ENCODE measurements at places on chromosomes 6 and 20.

DNA sequence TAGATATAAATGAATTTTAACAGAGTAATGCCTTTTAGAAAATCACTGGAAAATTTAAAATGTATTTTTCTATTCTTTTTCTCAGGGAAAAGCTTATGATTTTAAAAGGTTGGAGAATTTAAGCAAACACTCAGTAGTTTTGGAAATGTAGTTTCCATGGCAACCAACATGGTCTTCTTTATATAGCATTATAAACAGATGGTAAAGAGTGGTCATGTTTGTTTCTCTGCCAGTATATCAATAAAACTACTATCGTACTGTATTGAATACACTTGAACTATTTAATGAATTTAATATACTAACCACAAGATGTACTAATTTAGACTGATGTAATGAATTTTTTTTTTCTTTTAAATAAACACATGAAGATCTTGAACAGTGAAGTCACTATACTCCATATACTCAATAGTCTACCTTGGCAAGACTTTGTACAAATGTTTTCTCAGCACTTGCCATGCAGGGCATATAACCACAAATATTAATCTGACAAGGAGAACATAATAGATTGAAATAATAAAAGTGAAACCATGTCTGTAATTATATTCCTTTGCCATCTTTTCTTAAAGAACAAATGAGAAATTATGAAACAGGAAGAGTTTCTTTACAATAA lies 105.5 kb downstream of the PDSS2 start:
- DNase-seq = no peak

- no peak for DNase-seq
Measured at GRCh38 chr20:50645253-50646068, 45.9 kb downstream of the RIPOR3 start.

DNA sequence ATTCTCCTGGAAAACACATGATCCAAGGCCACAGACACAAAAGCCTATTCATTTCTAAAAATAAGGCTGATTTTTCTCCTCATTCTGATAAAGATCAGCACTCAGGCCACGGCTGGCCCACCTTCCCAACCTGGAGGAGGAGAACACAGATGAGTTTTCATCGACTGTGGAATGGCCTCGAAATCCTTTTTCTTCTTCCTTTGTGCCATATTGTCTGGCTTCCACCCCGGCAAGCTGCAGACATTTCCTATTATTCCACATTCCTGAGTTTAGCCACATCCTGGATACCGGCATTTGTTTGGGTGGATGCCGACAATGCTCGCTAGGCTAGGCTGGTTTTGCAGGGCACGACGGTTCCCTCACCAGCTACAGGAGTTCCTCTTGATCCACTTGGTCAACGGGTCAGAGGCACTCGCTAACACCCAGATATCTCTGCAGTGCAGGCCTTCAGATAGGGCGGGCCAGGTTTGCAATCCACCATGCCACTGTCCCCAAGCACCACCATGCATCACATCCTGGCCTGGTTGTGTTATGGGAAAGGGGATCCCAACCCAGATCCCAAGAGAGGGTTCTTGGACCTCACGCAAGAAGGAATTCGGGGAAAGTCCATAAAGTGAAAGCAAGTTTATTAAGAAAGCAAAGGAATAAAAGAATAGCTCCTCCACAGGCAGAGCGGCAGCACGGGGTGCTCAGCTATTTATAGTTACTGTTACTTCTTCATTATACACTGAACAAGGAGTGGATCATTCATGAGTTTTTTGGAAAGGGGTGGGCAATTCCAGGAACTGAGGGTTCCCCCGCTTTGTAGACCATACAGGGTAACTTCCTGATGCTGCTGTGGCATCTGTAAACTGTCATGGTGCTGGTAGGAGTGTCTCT lies 4.2 kb upstream of the CTSZ start:
- DNase-seq = no peak

DNA sequence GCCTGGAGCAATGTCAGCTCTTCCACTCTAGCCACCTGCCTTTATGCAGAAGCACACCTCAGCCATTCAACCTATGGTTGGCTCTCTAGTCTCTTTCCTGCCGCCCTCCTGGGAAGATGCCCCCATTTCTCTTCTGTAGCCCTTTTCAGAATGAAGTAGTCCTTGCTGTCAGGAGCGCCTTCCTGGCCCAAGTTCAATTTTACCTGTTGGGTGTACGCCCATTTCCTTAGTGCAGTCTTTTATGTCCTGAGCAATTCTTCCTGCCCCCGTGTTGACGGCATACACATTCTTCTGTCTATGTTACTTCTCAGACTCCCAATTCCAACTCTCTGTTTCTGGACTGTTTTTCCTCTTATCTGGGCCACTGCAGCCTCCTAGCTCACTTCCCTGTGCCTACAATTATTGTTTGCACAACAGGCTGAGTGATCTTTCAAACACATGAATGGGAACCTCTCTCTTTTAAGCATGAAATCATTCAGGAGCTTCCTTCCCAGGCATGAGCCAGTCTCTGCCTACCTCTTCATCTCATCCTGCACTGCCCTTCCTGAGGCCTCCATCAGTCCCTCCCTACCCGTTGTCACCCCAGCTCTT lies 389.2 kb downstream of the CD83 start:
- DNase-seq = no peak

GRCh38 chr6:20955131-20955530 lies 420.9 kb downstream of the CDKAL1 start:
- no peak for DNase-seq

- no peak for DNase-seq
Measured at GRCh38 chr6:52558266-52559000, 18.4 kb downstream of the TRAM2 start.

GRCh38 chr6:9606435-9607134 lies 808.3 kb downstream of the TFAP2A start:
- DNase-seq = no peak

DNA sequence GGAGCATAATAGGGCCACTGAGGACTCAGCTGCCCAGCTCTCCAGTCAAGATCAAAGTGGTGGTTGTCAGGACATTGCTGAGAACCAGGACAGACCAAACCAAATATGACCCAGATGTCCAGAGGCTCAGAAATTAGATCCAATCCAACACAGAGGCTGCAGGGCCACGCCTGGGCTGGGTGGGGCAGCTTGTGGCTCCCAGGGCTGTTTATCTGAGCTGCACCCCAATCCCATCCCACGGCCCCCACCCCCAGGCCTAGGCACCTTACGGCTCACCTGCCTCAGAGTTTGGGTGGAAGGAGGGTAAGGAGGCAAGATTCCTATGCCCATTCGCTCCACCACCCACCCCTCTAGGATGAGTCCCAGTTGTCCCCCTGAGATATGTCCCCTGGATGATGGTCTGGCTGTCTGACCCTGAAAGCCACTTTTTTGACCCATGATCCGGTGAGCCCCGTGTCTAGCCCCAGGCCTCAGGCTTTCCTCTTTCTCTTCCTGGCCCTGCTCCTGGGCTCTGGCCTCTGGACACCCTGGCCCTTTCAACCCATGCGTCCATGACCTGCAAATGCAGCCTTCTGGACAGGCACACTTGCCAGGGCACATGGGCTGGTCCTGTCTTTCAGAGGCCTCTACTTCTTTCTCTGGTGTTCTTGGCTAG lies 40.0 kb downstream of the CPXM1 start:
- no peak for DNase-seq

DNA sequence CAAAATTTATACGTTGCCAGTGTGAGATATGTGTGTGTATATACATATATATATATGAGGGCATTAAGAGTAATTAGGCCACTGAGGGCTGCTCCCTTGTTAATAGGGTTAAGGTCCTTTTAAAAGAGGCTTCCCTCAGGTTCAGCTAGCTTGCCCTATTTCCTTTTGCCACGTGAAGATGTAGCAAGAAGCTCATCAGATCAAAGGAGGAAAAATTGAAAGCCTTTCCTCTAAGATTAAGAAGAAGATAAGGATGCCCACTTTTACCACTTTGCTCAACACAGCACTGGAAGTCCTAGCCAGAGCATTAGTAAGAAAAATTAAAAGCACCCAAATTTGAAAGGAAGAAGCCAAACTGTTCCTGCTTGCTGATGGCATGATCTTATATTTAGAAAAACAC lies 33.2 kb upstream of the ISM1 start:
- no peak for DNase-seq

GRCh38 chr6:140893432-140893831 lies 1239.3 kb upstream of the GJE1 start:
- no peak for DNase-seq

DNA sequence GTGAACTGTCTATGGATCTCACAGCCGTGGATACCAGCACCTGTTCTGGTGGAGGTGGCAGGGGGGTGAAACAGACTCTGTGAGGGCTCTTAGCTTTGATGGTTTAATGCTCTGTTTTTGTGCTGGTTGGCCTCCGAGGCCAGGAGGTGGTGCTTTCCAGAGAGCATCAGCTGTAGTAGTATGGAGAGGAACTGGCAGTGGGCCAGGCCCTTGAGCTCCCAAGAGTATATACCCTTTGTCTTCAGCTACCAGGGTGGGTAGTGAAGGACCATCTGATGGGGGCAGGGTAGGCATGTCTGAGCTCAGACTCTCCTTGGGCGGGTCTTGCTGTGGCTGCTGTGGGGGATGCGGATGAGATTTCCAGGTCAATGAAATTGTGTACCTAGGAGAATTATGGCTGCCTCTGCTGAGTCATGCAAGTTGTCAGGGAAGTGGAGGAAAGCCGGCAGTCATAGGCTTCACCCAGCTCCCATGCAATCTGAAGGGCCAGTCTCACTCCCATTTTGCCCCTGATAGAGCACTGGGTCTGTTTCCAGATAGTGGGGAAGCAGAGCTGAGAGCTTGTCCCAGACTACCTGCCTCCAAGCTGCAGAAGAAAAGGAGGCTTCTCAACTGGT lies 102.7 kb upstream of the AHI1 start:
- DNase-seq = peak; percentile 89

- DNase-seq = peak; percentile 45
Measured at GRCh38 chr6:144266091-144266649, 19.0 kb upstream of the UTRN start.

- no peak for DNase-seq
Measured at GRCh38 chr6:117328500-117328899, 63.1 kb downstream of the VGLL2 start.

GRCh38 chr6:129451187-129451586 lies 258.8 kb downstream of the ARHGAP18 start:
- DNase-seq = no peak

GRCh38 chr6:165340532-165340931 lies 31.1 kb upstream of the C6orf118 start:
- DNase-seq = no peak

DNA sequence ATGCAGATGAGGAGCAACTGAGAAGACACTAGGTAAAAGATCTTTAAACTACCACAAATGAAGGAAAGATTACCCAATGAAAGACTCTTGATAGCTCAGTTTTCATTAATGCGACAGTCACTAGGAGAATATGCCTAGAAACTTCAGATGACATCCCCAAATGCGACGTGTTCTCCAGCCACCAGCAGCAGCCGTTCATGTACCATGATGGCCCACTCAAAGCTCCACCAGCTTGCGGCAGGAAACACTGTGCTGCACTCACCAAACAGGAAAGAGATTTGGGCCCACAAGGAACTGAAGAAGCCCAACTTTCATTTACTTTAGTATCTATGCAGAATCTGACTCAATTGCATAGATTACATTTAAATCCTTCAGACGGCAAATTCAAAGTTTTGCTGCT lies 7.5 kb downstream of the DIDO1 start:
- DNase-seq = no peak

GRCh38 chr20:45055056-45055455 lies 45.9 kb downstream of the KCNS1 start:
- no peak for DNase-seq

Measured in NCI-H2171 treated with DMSO at 0.1 percent for 48 hours (cell line).